ENCODE measurements at places on chromosomes 5 and 9. TPM values are rescaled to one million over a fixed set of nuclear protein-coding genes. Genes with fewer than 3 reads are reported as not detected.

The FOXD4L6 gene
- total RNA-seq = not detected

The SLC36A2 gene
- total RNA-seq = not detected

The LRRC70 gene
- total RNA-seq = 2.2 TPM

The TSSK1B gene
- 0.08 TPM for total RNA-seq

The POU5F2 gene
- total RNA-seq = 0.73 TPM

The GFPT2 gene
- 12.9 TPM for total RNA-seq

The RABGAP1 gene
- 49.3 TPM for total RNA-seq

The ADAM19 gene
- 97.1 TPM for total RNA-seq

The TEK gene
- total RNA-seq = 21.0 TPM

The SYK gene
- 4.7 TPM for total RNA-seq

The FOXD4L3 gene
- not detected for total RNA-seq

DNA sequence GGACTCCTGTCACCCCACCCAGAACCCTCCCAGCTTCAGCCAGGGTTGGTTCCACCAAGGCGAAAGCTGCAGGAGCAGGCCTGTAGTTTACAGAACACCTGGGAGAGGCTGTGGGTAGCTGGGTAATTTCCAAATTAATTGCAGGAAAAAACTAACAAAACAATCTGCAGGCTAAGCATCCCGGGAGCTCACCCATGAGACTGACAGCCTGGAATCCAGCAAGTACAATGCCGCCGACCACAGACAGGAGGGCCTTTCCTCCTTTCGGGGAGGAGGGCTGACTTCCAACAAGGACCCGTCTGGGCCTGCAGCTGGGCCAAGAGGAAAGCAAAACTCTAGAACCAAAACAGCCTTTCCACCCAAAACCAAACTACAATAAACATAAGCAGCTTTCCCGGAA, 10.3 kb downstream of the FOXE1 start:
- DNase-seq = peak; percentile 71

DNA sequence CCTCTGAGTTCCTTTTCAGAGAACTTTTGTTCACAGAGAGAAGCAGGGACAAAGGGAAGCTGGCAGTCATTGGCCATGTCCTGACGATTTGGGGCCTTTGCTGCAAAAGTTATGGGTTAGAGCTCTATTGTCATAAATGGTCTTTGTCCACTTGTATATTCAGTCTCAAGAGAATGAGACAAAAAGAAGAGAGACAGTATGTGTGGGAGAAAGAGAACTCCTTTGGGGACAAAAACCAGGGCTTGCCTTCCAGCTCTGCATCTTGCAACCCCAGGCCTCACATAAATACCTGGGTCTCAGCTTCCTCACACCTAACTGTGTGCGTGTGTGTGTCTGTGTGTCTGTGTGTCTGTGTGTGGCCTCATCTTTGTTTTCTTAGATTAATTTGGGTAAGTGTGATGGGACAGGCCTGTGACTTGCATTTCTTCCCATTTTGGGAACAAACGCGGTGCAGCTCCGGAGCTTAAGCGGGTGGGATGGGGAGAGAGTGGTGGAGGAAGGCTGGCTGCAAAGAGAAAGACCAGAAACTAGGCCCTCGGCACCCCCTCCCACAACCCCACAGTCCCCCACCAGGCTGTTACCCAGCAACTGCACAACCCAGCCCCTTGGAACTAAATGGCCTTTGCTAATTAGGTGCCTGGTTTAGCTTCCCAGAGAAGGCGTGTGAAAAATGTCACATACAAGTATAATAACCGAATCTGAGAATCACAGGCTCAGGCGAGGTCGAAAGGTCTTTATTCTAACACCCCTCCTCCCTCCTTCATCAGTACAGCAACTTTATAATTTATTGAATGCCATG, 376.9 kb downstream of the CDK5RAP2 start:
- DNase-seq = no peak

GRCh38 chr5:6601271-6601670, 31.6 kb downstream of the NSUN2 start:
- DNase-seq = no peak

- no peak for DNase-seq
Measured at GRCh38 chr9:127153501-127153900, 31.1 kb upstream of the ANGPTL2 start.

GRCh38 chr9:96618209-96619123, 1.2 kb downstream of the CDC14B start:
- no peak for DNase-seq

- no peak for DNase-seq
Measured at GRCh38 chr5:137360607-137361006, 138.5 kb downstream of the SPOCK1 start.

GRCh38 chr5:178595150-178595549, 5.0 kb upstream of the COL23A1 start:
- no peak for DNase-seq

DNA sequence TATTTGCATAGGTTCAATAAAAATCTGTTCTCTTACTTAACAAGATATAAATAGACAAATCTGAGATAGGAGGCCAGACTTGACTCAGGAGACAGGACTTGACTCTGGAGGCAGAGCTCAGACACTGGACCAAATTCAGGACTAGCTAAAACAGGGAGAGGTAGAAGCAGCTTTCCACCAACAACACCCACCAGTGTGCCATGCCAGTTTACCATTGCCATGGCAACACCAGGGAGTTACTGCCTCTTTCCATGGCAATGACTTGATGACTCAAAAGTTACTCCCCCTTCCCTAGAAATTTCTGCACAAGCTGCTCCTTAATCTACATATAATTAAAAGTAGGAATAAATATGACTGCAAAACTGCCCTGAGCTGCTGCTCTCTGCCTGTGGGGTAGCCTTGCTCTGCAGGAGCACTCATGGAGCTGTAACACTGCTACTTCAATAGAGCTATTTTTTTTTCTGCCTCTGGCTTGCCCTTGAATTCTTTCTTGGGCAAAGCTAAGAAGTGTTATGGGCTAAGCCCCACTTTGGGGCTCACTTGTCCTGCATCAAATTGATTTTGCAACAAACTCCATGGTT, 473.0 kb downstream of the PLK2 start:
- no peak for DNase-seq

DNA sequence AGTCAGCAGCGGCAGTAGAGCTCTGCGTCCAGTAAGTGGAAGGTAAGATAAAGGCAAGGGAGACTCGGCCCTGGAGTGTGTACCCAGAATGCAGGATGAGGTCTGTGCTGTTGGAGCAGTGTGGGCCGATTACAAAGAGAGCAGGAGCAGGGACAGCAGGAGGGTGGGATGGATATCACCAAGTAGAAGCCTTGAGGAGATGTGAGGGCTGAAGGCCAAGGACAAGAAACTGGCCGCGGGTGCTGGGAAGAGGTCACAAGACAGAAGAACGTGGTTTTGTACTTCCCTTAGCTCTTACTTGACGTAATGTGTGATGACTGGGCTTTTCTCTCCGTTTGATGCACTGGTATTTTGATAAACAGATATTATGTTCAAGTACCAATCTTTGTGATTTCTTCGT, 43.7 kb downstream of the OR2V1 start:
- DNase-seq = no peak

GRCh38 chr5:157057459-157058370, 1.2 kb downstream of the HAVCR1 start:
- DNase-seq = no peak

GRCh38 chr5:76918539-76918938, 34.3 kb upstream of the CRHBP start:
- DNase-seq = no peak

- DNase-seq = no peak
Measured at GRCh38 chr5:101515721-101516120, 612.6 kb upstream of the ST8SIA4 start.

DNA sequence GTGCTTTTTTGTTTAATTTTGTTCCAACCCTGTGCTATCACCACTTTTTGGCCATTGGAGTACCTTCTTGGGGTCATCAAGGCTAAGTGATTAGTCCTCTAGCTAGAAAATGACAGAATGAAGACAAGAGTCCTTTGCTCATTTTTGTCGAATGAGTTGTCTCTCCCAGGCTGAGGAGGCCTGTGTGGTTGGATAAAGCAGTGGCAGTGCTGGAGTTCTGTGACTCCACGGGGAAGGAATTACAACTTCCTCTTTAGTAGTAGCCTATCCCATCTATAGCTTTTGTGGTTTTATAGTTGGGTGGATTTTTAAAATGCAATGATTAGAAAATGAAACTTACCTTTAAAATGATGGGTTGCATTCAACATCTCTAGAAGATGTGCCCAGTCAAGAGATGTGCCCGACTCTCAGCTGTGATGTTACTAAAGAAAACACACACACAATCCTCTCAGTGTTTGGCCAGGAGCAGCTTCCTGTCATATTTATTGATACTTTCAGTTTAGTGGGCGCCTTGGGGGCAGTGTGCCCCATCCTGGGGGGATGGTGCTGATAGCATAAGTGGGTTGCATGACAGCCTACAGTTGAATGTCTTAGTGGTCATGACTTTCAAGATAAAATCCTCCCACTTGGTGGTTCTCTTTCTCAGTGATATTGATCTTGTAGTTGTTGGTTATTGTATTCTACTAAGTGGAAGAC, 11.9 kb downstream of the OTULINL start:
- no peak for DNase-seq

DNA sequence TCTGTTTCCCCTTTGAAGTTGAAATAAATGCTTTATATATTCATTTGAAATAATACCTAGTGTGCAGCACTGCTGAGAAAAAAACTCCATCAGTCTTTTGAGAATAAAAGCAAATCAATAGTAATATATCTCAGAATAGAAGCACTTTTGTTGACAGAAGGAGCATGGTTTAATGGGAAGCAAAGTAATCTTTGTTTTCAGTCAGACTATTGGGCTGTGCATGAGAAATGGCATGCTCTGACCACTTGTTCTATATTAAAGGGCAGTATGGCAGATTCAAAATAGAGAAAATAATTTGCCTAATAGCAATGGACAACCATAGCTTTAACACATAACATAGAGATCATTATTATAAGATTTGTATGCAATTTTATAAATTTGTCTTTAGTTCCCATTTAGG, 12.4 kb downstream of the CDH10 start:
- DNase-seq = no peak

GRCh38 chr5:115634343-115635132, 8.7 kb upstream of the TMED7 start:
- DNase-seq = peak; percentile 92

DNA sequence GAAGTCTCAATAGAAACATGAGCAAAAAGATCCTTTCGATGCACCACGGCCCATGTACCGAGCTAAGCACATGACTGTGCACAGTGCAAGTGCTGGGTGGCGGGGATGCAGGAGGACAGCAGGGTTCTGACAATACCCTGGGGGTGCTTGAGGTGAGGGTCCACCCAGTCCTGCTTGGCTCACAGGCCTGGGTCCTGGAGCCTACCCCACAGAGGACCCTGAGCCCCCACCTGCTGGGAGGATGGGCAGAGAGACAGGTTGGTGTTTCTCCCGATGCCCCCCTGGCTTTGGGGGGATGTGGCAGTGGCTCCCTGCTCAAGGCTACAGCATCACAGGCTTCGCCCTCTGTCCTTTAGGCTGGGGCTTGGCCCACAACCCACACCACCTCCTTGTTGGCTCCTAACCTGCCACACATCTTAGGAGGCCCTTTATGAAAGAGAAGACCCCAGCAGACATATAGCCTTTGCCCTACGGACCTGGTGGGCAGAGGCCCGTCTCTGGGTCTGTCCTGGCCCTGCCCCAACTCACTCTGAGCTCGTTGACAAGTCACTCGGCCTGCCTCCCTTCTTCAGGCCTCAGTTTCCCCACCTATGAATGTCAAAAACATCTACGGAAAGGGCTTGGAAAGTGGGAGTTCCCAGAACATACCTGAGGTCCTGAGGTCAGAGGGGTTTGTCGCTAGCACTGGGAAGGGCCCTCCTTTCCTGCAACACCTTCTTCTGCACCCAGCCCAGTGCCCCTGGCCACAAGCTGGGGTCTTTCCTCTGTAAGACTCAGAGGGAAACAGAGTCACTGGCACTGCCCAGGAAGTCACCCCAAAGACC, 50.3 kb downstream of the BARX1 start:
- peak; percentile 66 for DNase-seq

- no peak for DNase-seq
Measured at GRCh38 chr9:38035873-38036272, 33.2 kb downstream of the SHB start.

DNA sequence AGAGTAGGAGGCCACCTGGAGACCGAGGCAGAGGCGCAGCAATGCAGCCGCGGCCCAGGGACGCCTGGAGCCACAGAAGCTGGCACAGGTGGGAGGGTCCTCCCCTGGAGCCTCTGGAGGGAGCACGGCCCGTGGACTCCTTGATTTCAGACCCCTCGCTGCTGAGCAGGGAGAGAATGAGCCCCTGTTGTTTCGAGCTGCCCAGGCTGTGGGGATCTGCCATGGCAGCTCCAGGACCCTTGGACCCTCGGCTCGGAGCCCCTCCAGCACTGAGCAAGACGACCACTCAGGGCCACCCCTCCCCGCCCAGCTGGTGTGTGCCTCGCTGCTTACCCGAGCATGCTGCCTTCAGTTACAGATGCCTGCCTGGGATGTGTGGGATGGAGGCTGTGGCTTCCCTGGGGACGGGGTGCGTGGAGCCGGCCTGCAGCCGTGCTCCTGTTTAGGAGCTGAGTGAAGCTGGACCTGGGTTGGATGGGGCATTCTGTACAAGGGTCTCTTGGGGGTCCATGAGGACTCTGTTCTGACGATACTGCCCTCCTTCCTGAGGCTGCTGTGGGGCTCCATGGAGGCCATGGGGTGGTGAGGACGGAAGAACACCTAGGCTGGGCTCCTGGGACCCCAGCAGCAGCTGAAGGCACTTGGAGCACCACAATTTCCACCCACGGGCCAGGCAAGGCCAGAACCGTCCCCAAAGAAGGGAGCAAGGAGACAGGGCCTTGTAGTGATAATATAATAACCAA, 115.1 kb upstream of the LPCAT1 start:
- no peak for DNase-seq

GRCh38 chr5:81717860-81718259, 33.0 kb downstream of the SSBP2 start:
- DNase-seq = no peak

GRCh38 chr9:136804509-136805206, 3.1 kb upstream of the RABL6 start:
- DNase-seq = no peak

- no peak for DNase-seq
Measured at GRCh38 chr5:97101189-97101910, 41.1 kb downstream of the LIX1 start.

GRCh38 chr9:135567311-135567710, 5.8 kb downstream of the PAEP start:
- no peak for DNase-seq

- no peak for DNase-seq
Measured at GRCh38 chr5:144040615-144041305, 129.7 kb downstream of the YIPF5 start.

GRCh38 chr5:14714706-14715105, 50.2 kb downstream of the OTULIN start:
- DNase-seq = no peak

- no peak for DNase-seq
Measured at GRCh38 chr5:133933169-133933509, 35.3 kb downstream of the C5orf15 start.

GRCh38 chr9:10571699-10572098, 41.1 kb downstream of the PTPRD start:
- no peak for DNase-seq

- no peak for DNase-seq
Measured at GRCh38 chr9:109320331-109320741, 523 bp downstream of the EPB41L4B start.

GRCh38 chr5:9182899-9183695, 362.8 kb downstream of the SEMA5A start:
- DNase-seq = no peak

GRCh38 chr5:43191740-43192557, at the start of gene NIM1K:
TSS of gene NIM1K (plus strand) at chr5:43192225. CDS start at chr5:43245776, 53,551 bp downstream.
- DNase-seq = no peak

Data from cardiac septum (tissue), 1 donor.